AML-193 (cell line): ENCODE measurements at places on chromosomes 12 and 14.

DNA sequence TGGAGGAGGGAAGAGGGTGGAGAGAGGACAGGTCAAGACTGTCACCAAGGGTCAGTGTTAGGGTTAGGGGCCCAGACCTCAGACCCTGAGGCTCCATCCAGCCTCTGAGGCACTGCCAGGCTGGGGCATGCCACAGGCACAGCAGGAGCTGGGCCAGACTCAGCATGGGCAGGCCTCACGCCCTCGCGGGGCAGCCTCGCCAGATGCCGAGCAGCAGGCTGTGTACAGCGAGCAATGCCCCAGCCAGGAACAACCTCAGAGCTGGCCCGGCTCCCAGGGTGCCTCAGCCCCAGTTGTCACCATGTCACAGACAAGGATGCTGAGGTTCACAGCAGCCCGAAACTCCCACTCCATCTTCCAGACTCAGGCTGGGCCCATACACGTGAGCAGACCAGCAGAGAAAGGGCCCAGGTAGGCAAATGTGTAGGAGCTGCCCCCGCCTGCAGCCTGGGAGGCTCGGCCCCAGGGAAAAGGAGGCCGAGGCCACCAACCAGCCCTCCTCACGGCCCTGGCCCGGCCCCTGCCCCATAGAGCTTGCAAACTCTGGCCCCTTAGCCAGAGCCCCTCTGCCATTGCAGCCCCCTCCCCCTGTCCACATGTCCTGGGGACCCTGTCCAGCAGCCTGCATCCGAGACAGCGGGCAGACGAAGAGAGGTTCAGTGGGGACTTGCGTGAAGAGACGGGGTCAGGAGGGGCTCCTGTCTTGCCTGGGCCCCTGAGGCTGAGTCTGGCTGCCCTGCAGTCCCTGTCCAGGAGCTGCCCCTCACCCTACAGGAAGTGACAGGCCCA lies 7.5 kb downstream of the C14orf180 start:
- no peak for DNase-seq

DNA sequence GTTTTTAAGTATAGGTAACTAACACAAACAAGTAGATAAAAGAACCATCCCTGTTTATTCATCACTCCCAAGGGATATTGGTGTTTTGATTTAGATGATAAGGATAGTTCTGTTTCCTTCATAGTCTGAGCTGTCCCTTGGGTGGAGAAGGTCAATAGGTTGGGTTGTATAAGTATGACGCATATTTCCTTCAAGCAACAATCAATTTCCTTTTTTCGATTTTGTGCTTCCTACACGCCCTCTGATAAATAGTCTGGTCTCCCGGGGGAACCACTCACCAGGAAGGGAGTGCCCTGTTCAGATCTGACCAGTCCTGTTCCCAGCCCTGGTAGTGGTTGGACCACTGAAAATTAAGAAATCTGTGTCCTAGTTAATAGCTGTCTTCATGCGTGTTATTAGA lies 378.8 kb upstream of the FAR2 start:
- DNase-seq: no peak

DNA sequence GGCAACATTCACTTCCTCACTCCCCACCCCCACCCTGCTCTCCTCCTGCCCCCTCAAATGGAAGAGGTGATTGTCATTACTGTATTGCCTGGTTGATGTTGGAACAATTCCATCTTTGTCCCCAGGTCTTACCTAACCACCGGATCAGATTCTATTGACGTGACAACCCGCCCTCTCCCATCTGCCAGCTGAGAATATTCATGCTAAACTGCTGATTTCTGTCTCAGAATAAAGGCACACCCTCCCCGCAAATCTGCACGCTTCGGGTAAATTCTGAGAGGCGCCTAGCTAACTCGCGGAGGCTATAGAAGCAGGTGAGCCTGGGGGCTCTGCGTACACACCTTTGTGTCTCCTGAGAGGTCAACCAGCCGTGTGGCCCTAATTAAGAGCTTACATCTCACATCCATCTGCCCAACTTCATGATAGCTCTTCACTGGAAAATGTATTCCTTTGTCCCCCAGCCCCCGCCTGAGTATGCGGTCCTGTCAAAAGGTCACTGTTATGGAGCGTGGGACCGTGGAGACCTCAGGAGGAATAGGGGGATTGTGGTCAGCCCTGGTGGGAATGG lies 1054.3 kb downstream of the VRK1 start:
- no peak for DNase-seq

GRCh38 chr14:93120517-93120916 lies 4.8 kb upstream of the ITPK1 start:
- no peak for DNase-seq

- DNase-seq: no peak
Measured at GRCh38 chr12:121738340-121738858, 25.8 kb downstream of the TMEM120B start.

GRCh38 chr12:69931569-69931968 lies 106.5 kb downstream of the MYRFL start:
- no peak for DNase-seq

DNA sequence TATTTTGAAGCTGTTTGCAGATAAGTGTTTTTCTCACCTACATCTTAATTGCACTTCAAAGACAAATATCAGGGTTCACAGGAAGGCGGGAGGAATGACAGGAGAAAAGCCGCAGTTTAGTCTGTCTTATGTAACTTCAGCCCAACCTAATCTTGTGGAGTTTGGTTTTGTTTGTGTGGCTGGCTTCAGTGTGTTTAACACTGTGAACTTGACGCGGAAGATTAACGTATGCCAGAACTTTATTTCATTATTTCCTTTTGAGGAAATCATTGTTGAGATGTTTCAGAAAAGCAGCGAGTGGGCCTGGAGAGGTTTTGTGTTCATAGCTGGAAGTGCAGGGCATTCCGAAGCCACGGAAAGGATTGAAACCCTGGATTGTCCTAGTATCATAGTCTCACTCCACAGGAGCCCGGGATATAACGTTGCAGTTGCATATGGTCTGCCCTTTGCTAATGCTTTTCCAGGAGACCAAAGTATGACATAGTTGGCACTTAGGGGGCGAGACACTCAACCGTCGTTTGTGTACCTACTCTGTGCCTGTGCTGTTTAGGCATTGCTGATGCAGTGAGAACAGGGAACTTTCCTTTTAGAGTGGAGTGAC lies 2.0 kb downstream of the PELI2 start:
- peak; percentile 21 for DNase-seq

DNA sequence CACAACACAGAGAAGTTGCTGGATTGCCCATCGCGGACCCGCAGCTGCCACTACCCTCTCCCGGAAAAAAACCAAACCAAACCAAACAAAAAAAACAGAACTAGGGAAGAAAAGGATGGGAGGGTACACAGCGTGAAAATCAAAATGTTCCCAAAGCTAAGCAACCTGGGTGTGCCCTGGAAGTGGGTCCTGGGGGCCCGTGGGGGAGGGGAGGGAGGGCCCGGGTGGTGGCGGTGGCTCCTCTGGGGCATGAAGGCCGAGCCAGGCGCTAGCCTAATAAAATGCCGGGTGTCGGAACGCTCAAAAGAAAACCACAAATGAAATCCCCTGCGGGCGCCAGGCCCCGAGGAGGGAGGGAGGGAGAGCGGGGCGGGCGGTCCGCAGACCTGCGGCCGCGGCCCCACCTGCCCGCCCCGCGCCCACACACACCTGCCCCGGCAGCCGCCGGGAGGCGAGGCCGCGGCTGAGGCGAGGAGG lies 787 bp downstream of the HECTD4 start:
- DNase-seq: no peak

- DNase-seq: no peak
Measured at GRCh38 chr12:26534071-26534470, 298.9 kb downstream of the ITPR2 start.

DNA sequence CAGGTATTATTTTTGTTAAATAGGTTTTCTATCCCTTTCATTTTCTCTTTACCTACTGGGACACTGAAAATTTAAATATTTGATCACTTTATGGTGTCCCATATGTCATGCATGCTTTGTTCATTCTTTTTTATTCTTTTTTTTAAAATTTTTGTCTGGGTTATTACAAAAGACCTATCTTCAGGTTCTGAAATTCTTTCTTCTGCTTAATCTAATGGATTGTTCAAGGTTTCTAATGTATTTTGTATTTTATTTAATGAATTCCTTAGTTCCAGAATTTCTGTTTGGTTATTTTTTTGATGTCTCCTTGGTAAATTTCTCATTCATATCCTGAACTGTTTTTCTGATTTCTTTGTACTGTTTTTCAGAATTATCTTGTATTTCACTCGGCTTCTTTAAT lies 20.2 kb upstream of the VASH1 start:
- DNase-seq: no peak

- DNase-seq: no peak
Measured at GRCh38 chr12:20549108-20549719, 145.9 kb upstream of the SLCO1C1 start.

GRCh38 chr12:93198086-93198485 lies 179.6 kb upstream of the NUDT4 start:
- DNase-seq: no peak

- no peak for DNase-seq
Measured at GRCh38 chr14:68955164-68955850, 23.8 kb downstream of the ACTN1 start.

- no peak for DNase-seq
Measured at GRCh38 chr12:9943240-9943639, 11.1 kb upstream of the CLEC2A start.

DNA sequence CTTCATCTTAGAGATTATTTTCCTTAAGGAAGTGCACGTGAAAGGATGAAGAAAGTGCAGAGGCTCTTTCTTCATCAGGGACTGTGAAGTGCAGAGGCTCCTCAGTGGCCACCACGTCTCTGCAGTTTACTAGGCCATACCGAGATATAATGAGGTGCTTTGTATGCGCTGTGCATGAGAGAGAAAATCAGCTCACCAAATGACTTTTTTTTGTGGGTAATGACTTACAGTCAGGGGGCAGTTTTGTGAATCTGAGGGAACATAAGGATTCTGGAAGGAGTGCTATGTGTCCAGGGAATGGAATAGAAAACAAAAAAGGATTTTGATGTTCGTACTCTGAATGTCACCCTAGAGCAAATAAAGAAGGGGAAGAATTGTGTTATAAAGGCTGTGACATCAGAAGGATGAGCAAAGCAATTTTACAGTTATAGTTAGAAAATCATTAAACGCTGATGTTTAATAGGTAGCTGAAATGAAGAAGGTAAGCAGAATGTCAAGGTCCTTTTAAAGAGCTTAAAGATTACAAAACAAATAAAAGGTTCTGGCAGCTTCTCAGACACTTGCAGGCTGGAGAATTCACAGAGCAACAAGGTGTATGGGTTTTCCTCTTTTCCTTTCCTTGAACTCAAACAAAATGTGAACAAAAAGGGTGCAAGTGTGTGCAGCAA lies 247.5 kb upstream of the NOVA1 start:
- DNase-seq: no peak

DNA sequence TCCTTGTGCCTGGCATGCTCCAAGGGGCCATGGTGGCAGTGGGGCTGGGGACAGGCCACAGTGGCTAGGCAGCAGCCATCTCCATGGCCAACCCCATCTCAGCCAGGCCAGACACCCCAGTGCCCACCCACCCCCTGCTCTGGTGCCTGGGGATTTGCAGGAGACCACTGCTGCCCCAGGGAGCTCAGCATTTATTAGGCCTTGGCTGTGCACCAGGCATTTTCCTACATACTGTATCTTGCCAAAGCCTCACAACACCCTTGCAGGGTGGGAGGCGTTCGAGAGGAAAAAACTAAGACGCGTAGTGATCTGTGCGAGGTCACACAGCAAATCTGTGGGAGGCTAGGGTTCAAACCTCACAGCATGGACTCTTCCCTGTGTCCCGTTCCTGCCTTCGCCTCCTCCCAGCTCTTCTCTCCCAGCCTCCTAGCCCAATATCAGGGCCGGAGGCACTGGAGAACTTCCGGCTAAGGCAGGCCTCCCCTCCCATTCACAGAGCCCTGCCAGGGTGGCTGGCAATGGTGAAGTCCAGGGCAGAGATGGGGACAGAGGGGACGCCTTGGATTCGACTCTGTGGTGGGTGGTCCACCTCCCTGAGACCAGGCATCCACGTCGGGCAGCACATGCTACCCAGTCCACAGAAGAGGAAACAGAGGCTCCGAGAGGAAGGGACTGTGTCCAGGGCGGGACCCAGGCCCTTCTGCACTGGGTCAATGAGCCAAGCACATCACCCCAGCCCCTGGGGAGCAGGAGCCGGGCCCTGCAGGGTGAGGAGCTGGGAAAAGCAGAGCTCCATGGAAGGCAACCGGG lies 57.4 kb downstream of the FAM222A start:
- no peak for DNase-seq

GRCh38 chr14:24425704-24426103 lies 3.8 kb downstream of the CBLN3 start:
- DNase-seq: no peak

DNA sequence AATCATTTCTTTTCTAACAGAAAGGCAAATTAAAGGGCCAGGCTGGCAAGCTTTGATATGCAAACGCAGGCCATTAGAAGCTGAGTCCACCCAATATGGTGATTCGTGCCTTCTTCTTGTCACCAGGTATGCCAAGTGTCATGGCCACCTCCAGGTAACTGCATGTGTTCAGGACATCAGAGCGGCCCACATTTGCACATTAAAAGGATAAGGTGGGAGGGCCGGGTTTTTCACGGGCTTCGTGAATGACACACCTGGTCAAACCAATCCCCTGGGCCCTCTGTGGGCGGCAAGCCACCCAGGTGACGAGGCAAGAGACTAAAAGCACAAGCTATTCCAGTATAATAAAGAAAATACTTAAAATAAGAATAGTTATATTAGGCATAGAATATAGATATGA lies 75.9 kb upstream of the TSPAN11 start:
- DNase-seq: no peak

GRCh38 chr12:120468821-120469449 lies 613 bp downstream of the SRSF9 start:
- no peak for DNase-seq

GRCh38 chr14:91980157-91980556 lies 32.7 kb upstream of the FBLN5 start:
- peak; percentile 44 for DNase-seq

DNA sequence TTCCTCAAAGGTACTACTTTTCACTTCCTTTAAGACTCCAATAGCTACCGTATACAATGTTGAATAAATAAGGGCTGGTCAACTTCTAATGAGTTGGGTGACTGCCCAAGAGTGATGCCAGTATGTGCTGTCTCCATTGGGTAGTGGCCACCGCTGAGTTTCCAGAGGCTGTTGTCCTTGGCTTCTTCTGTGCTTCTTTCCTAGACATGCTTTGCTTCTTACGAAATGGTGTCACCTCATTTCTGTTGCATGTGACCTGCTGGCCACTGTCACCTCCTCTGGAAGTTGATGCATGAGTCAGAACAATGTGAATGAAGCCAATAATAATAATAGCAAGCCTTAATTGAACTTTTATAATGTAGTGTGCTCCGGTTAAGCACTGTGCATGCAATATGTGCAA lies 7.5 kb upstream of the NID2 start:
- no peak for DNase-seq

GRCh38 chr12:107393043-107393717 lies 292.4 kb upstream of the PWP1 start:
- no peak for DNase-seq

DNA sequence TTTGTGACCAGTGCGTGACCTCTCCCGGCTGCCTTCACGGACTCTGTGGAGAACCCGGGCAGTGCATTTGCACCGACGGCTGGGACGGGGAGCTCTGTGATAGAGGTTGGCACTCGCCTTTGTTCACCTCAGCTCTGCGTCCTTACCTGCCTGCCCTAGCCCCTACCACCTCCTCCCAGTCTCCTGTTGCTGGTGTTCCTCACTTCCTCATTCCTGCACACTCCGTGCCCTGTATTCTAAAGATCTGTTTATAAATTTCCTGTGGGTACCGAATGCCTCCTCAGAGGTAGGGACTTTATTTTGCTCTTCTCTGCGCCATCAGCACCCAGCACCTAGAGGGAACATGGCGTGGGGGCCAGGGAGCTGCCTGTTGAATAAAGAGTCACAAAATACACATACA lies 2.3 kb downstream of the DLK1 start:
- DNase-seq: no peak

- DNase-seq: no peak
Measured at GRCh38 chr14:101857226-101857625, 95.7 kb downstream of the PPP2R5C start.

- DNase-seq: no peak
Measured at GRCh38 chr12:28390206-28390605, 199.9 kb downstream of the CCDC91 start.
